Stimulated activated CD8-positive, alpha-beta memory T cell treated with anti-CD3 and anti-CD28 coated beads, Interleukin-4, amount 100 ng/mL, for 1 hour (primary cell): ENCODE measurements at places on chromosomes 4 and X.
A peak's percentile ranks its signal among the peaks of the same experiment; 100 is the strongest.

GRCh38 chr4:76055016-76055415 lies 19.1 kb upstream of the CXCL11 start:
- DNase-seq, result no peak

GRCh38 chr4:66225539-66225938 lies 555.2 kb upstream of the EPHA5 start:
- no peak for DNase-seq

DNA sequence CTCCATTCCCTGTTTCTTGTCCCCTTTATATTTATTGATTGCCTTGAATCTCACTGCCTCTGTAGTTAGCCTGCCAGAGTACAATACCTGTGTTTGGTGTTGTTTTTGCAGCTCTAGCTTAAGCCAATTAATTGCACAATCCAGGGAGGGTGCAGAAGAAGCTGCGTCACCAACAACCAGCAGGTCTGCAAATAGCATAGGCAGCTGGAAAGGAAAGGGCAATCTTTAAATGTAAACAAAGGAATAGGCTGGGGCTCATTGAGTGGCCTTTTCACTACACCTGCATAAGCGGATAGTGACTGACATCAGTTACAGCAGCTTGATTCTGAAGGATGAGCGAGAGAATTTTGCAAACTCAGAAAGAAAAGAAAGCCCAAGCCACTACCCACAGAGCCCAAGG lies 106.8 kb upstream of the RAI2 start:
- DNase-seq, result no peak

- DNase-seq, result no peak
Observed at GRCh38 chr4:22202975-22203710, 254.6 kb upstream of the KCNIP4 start.

DNA sequence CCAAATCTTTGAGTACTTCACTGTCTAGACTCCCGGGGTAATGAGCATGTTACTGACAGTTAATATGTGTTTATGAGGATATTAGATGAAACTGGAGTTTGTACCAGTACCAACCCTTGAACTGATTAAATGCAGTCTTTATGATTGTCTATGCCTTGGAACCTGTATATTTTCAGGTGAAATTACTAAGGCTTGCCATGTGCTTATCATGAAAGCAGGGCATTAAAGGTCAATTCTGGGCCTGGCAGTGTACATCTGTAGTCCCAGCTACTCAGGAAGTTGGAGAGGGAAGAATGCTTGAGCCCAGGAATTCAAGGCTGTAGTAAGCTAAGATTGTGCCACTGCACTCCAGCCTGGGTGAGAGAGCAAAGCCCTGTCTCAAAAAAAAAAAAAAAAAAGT lies 27.6 kb downstream of the PHEX start:
- DNase-seq, result no peak

GRCh38 chrX:38811515-38812243 lies 10.4 kb downstream of the MID1IP1 start:
- no peak for DNase-seq

- DNase-seq, result peak; percentile 41
Observed at GRCh38 chrX:72018277-72019112, 107.8 kb downstream of the NHSL2 start.

DNA sequence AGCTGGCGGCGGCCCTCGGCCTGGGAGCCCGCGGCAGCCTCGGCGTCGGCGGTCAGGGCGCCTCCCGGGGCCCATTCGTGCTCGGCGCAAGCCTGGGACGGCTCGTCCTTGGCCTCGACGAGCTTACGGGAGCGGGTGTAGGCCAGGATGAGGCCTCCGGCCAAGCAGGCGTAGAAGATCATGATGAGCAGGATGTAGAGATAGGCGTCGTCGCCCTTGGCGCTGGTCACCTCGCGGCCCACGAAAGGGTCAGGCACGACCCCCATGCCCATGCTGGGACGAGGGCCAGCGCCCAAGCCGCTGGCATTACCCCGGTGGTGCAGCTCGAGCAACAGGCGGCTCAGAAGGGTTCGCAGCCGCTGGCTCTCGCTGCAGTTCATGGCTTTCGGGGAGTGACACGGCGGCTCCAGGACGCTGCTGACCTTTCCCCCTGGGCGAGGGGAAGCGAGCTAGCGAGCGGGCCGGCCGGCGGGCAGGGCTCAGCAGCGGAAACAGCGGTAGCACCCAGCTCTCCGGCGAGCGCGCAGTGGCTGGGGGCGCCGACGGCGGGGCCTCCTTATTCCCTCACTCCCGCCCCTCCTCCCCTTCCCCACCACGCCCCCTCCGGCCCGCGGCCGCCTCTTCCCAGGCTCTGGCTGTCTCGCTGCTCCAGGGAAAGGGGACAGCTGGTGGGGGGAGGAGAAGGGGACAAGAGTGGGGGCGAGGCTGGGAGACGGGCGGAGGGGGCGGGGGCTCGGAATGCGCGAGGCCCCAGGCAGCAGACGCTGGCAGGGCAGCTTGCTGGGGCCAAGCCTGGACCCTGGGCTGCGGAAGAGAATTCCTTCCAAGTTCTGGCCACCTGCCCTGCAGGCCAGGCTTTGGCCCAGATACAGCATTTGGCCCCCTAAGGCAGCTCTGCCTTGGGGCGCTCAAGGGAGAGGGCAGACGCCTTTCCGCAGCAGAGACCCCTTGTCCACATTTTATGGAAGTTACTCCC lies at the start of gene KCNE5:
Gene KCNE5, minus strand, starts transcription at position 532 of the 976 bp plus-strand sequence. Its CDS starts 152 bp downstream, at position 380.
- no peak for DNase-seq

- no peak for DNase-seq
Observed at GRCh38 chrX:149937871-149938426, 342 bp downstream of the EOLA2 start.

GRCh38 chrX:24988314-24988713 lies 27.5 kb downstream of the ARX start:
- no peak for DNase-seq

GRCh38 chrX:107227780-107228485 lies 21.5 kb downstream of the DNAAF6 start:
- no peak for DNase-seq

DNA sequence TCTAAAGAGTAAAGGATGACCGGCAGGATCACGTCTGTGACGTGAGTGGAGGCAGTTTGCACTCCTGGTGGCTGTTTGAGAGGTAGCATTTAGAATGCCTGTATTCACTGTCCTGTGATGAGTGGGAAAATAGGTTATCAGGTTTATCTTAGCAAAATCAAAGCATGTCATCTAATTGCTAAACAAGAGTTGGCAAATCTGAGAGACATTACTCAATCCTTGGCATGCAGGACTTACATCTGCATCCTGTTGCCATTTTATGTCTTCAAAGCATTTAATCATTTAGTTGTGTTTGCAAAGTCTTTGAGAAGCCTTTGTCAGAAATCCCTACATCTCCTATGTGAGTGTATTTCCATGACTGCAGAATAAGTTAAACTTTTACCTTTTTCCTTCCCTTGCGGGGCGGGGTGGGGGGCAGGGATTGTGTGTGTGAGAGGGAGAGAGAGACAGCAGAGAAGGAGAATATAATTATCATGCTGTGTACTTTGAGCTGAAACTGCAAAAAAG lies 41.4 kb upstream of the MSANTD1 start:
- DNase-seq, result no peak

GRCh38 chrX:88135735-88136134 lies 611.3 kb upstream of the CPXCR1 start:
- no peak for DNase-seq

DNA sequence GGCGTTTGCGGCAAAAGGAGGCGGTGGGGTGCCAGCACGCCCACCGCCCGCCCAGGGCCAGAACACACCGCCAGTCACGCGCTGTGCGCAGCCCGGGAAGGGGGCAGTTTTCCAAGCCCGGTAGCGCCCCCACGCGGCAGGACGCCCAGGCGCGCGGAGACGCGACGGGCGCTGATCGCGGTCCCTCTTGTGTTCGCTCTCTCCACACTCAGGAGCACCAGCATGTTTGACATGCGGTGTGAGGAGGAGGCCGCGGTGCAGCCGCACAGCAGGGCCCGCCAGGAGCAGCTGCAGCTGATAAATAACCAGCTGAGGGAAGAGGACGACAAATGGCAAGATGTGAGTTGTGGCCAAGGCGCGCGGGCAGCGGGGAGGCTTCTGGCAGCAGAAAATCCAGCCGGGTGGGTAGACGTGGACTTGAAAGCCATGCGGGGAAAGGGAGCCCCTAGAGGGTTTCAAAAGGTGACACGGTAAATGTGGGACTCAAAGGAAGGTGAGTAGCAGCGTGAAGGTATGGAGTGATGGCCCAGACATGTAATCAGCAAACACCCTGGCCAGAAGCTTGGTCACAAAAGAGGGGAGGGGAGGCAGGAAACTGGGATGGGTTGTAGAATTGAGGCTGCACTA lies 104.1 kb downstream of the PHOX2B start:
- no peak for DNase-seq

GRCh38 chrX:13050151-13050550 lies 5.7 kb upstream of the FAM9C start:
- no peak for DNase-seq

- DNase-seq, result no peak
Observed at GRCh38 chrX:129572422-129572821, 32.4 kb downstream of the OCRL start.

DNA sequence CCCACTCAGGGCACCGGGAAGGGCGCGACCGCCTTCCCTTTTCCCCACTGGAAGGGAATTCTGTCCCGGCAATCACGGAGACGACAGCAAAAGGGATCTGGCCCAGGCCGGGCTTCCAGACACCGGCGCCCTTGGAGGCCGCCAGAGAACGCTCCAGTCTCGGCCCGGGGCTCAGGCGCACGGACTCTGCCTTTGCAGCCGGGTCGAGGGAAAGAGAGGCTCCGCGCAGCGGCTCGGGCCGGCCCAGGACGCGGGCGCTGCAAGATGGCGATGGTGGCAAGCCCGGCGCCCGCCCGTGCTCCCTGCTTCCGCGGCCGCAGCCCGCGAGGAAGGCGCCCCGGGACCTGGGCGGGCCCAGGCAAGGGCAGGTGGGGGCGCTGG lies 1.1 kb downstream of the CTBP1 start:
- DNase-seq, result no peak

GRCh38 chr4:126916049-126916625 lies 716.6 kb upstream of the INTU start:
- DNase-seq, result no peak

GRCh38 chr4:1964443-1964842 lies 44.3 kb downstream of the NELFA start:
- DNase-seq, result no peak

- DNase-seq, result no peak
Observed at GRCh38 chrX:78322863-78323262, 4.5 kb downstream of the CYSLTR1 start.

DNA sequence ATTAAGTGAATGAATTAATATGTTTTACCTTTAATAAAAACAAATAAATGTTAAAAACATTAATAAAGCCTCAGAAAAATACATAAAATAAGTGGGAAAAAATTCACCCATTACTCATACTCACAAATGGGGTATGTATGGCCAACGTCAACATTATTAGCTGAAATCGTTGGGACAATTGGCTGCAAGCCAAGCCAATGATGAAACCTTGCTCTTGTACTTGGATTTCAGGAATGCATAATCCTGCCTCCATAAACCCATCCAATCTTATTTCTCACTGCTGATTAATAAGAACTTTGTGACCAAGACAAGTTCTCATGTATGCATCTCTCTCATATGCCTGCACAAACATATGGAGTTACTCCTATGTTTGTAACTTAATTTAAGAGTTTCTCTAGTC lies 35.3 kb upstream of the ADAMTS3 start:
- no peak for DNase-seq

DNA sequence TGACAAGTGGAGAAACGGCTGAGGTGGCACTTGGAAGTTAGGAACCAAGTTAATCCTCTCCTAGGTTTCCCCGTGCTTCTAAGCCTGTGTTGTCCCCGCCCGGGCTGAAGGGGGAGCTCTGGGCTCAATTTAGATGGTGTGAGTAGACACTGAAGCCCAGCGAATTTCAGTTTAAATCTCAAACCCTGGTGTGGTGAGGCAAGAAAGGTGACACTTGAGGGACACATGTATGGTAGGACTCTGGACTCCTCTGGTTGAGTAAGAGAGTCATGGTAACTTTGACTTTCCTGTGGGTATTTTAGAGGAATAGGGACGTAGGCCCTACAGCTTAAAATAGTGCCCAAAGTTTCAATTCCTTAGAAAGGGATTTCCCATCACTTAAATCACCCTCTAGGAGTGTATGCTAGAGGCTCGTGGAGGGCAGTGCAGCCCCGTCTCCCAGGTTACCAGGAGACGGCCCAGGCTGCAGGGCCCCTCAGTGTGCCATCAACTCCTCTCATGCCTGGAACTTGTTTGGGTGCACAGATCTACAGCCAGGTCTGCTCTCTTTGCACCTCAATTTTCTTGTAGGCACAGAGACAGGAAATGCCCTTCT lies 24.0 kb downstream of the HAND2 start:
- DNase-seq, result no peak

- DNase-seq, result no peak
Observed at GRCh38 chrX:101252634-101253033, 33.0 kb downstream of the DRP2 start.

- no peak for DNase-seq
Observed at GRCh38 chr4:147550626-147551246, 66.5 kb upstream of the TMEM184C start.

- DNase-seq, result no peak
Observed at GRCh38 chr4:102715057-102715456, 45.7 kb downstream of the MANBA start.

- no peak for DNase-seq
Observed at GRCh38 chr4:79854856-79855502, 218.1 kb downstream of the ANTXR2 start.

DNA sequence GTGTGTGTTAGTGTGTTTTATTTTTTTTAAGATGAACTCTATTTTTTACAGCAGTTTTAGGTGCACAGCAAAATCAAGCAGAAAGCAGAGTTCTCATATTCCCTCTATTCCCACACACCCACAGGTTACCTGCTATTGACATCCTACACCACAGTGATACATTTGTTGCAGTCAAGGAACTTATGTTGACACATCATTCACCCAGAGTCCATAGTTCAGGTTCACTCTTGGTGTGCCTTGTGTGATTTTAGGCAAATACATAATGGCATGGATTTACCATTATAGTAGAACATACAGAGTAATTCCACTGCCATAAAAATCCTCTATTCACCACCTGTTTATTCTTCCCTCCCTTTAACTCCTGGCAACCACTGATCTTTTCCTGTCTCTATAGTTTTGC lies 28.7 kb downstream of the DIAPH2 start:
- DNase-seq, result no peak

- no peak for DNase-seq
Observed at GRCh38 chr4:38190717-38191178, 230.6 kb downstream of the PTTG2 start.

DNA sequence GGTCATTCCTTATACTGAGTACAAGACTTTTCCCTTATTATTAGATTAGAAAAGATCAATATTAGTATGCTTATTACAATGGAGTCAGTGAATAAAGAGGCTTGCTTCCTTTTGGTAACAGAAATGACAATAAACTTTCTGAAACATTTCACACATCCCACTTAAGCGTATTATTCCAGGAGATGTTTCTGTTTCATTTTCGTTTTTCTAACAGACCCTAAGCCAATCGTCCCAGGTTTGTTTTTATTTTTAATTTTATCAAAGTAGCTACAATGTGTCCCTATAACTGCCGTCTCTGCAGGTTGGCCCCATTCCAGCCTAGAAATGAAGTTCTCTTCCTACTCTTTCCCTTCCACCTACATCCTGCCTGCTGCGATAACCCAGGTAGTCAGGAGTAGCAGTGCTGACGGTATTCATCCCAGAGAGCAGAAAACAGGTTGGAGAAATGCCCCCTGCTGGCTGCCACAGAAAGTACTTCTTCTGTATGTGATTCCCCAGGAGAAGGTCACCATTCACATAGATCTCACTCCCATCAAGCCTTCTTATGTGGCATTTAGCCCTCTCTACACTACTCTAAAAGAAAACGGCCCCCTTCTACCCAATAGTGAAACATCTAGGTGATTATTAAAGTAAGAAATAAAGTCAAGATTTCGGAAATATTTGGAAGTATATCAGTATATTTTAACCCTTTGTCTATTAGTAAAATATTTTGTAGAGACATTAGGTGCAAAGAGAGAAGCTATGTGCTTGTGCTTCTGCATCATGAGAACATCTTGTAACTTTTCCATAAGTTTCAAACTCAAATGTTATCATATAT lies 40.4 kb downstream of the ENPEP start:
- peak; percentile 50 for DNase-seq
